ENCODE measurements at places on chromosomes 1 and 21.

DNA sequence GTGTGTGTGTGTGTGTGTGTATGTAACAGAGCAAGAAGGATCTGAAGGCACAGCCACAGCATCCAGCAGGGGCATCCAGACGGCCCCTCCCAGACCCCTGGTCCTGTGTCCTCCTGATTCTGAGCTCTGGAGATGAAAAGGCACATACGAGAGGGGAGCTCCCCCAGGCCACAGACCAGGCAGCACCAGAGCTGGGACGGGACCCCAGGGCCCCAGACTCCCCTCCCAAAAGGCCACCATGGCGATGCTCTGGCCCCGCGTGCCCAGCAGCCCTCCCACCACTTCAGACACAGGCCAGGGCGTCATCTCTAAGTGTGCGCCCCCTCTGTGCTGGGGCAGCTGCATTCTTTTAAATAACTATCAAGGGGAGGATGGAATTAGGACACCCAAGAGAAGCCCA, 245.8 kb downstream of the MATN1 start:
- no peak for DNase-seq

GRCh38 chr1:11518016-11518701, 39.2 kb downstream of the DISP3 start:
- no peak for DNase-seq

GRCh38 chr1:231172411-231172810, 10.6 kb downstream of the TRIM67 start:
- no peak for DNase-seq

DNA sequence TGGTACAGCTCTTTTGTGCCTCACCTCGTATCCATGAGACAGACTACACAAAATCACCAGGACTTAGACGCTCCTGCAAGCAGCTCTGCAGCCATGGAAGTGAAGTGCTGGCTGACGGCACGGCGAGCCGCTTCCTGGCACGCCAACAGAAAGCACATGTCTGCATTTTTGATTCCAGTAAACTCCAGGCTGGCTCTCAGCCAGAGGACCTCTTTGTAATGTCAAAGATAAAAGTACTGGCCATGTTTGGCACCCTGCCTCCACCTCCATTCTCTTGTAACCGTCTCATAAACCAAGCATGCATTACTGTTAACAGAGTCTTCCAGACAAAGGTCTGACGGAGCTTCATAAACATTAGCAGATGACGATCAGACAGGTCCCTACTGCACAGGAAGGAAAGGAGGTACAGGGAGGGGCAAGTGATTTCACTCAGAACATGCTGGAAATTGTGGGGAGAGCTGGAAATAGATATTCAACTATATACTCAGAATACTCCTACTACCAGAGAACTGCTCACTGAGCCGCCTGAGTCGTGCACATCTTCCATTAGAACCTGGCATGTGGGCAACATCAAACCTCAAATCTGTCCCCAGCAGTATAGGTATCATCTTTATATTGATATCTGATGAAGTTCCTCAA, 632.0 kb downstream of the SMYD3 start:
- no peak for DNase-seq

- no peak for DNase-seq
Measured at GRCh38 chr21:44456214-44456914, 1.1 kb downstream of the LRRC3 start.

GRCh38 chr1:217891966-217892365, 260.8 kb downstream of the SPATA17 start:
- no peak for DNase-seq

DNA sequence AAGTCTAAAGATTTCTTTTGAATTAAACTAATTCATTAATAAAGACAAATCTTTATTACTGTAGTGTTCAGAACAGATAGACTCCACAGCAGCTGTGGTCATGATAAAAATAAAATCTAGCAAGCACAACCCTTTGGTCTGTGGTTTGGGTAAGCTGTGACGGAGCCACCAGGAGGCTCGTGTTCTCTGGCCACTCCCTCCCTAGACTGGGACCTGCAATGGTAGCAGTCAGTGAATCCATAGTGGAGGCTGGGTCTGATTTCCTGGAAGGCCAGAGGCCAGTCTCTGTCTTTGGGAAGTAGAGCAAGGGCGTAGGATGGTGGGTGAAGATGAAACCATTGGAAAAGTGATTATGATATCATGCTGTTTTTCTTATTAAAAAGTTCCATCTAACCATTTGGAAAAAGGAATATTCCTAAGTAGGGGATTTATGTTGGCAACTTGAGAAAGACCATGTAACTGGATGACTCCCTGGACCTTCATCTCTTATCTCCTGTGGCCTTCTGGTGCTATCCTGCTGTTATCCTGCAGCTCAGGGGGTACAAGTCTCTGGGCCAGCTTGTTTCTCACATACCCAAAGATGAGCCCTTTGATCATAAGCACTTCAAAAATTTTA, 39.0 kb downstream of the TENT5C start:
- DNase-seq, result no peak

DNA sequence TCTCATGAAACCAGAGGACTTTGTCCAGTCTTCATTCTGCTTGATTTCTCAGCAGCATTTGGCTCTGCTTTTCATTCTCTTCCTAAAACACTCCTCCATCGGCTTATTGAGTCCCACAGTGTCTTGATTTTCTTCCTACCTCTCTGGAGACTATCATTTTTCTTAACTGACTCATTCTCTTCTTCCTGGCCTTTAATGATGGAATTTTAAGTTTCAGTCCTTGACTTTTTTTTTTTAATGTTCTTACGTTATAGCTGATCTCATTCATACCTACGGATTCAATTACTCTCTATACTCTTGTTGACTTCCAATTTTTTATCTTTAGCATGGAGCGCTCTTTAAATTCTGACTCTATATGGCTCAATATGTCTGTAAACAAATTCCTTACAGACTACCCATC, 111.1 kb downstream of the NEK7 start:
- no peak for DNase-seq

GRCh38 chr1:16296643-16297042, 55.6 kb downstream of the FBXO42 start:
- DNase-seq, result no peak

DNA sequence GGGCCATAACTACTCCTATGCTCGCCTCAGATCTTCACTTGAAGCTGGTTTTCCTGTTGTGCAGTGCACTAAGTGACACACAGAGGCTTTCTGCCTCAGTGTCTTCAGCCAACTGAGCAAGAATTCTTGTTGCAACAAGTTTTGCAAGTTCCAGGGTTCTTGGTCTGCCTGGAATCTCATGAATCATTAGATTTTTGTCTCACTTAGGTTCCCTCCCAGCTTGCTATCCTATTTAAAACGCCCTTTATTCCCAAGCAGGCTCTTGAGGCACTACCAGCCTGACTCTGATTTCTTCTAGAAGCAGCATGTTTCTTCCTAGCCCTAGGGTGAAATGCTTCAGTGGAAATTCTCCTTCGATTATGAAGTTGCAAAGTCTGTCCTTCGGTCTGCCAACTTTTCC, 158.8 kb downstream of the C1orf21 start:
- DNase-seq, result no peak

- no peak for DNase-seq
Measured at GRCh38 chr1:65681096-65681495, 111.6 kb upstream of the PDE4B start.

DNA sequence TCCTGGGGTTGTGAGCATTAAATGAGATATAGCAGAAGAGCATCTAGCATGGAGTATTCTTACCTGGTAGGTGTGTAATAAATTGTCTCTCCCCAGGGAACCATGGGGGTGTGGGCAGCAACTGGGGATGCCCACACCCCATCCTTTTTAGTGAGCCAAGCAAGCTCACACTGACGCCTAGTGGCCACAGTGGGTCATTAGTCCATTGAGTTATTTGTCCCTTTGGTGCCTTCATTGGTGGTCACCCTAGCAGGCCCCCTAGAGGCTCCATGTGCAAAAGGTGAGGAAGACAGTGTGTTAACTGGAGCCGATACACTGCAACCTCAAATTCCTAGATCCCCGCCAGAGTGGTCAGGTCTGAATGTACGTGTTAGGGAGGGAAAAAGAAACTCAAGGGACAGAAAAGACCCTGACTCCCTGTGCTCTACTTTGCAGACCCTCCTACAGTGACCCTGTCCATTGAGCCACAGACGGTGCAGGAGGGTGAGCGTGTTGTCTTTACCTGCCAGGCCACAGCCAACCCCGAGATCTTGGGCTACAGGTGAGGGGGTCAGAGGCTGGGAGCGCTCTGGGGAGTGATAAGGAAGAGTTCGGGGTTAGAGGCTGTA, 93.3 kb upstream of the CD1D start:
- DNase-seq, result no peak

DNA sequence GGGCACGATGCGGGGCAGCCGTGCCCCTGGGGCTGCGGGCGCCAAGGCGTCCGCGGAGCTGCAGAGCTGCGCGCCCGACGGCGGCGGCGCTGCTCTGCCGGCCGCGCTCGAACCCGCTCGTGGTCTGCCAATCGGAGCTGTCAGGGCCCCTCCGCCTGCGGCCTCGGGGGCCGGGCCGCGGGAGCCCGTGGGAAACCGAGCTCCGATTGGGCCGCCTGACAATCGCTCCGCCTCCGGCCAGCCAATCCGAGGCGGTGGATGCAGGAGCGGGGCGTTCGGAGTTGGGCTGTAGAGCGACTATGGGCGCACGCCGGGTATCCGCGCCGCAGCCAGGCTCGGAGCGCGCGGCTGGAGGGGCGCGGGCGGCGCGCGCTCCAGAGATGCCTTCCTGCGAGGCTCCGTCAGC, 100.5 kb upstream of the SOD1 start:
- no peak for DNase-seq

- DNase-seq, result no peak
Measured at GRCh38 chr1:7960867-7961215, 670 bp upstream of the PARK7 start.

- no peak for DNase-seq
Measured at GRCh38 chr1:27143401-27143800, 11.5 kb downstream of the SLC9A1 start.

- no peak for DNase-seq
Measured at GRCh38 chr1:52368383-52369172, 2.6 kb upstream of the CC2D1B start.

Data from vagina (tissue), 2 donors.